ENCODE measurements at places on chromosomes 5 and 9. TPM values are rescaled to one million over a fixed set of nuclear protein-coding genes. Genes with fewer than 3 reads are reported as not detected.

Gene PCDHA5
- total RNA-seq, result 0.06 TPM

Gene SNCB
- total RNA-seq, result not detected

Gene SAXO1
- total RNA-seq, result not detected

Gene OLFM1
- 1.1 TPM for total RNA-seq

Gene CTNND2
- total RNA-seq, result 0.06 TPM

Gene GDA
- 26.8 TPM for total RNA-seq
